Panc1 (cell line): ENCODE measurements at places on chromosomes 1 and 21.

- no peak for DNase-seq
Measured at GRCh38 chr1:74010206-74010605, 187.8 kb downstream of the LRRIQ3 start.

DNA sequence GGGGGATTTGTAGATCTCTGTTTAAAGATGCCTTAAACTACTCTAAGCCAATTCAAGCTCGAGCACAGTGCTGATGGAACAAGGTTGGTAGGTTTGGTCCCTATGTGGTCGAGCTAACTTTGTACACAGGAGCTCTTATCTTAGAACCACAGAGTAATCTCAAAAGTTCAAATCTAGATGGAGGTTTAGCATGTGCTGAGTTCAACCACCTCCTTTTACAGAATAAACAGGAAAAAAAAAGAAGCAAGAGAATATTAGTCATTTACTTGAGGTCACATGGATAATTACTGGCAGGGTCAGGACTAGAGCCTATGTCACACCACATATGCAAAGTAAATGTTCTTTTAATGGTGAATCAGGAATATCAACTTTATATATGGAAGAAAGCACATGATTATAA, 86.2 kb downstream of the DTL start:
- DNase-seq = no peak

DNA sequence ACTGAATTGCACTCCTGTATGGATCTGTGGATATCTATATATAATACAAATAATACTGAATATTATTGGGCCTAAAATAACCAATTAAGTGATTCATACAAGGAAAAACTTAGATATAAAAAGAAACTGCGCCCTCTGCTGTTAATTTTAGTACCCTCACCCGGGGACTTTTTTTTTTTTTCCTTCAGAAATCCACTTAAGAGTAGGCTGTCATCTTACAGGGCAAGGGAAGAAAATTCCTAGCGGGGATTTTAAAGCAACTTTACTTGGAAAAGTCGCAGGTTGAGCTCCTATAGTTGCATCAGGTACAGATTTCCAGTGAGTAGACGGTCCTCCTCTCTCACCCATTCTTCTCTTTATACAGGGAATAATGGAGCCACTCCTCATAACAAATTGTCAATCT, 1.3 kb downstream of the NTNG1 start:
- no peak for DNase-seq

GRCh38 chr1:151494741-151495281, 16.4 kb upstream of the CGN start:
- peak; percentile 61 for DNase-seq

GRCh38 chr21:15122241-15122640, 57.4 kb upstream of the NRIP1 start:
- DNase-seq = peak; percentile 7

GRCh38 chr21:18960306-18960705, 556.7 kb upstream of the TMPRSS15 start:
- no peak for DNase-seq

GRCh38 chr1:5727191-5727590, 265.0 kb downstream of the NPHP4 start:
- DNase-seq = no peak

DNA sequence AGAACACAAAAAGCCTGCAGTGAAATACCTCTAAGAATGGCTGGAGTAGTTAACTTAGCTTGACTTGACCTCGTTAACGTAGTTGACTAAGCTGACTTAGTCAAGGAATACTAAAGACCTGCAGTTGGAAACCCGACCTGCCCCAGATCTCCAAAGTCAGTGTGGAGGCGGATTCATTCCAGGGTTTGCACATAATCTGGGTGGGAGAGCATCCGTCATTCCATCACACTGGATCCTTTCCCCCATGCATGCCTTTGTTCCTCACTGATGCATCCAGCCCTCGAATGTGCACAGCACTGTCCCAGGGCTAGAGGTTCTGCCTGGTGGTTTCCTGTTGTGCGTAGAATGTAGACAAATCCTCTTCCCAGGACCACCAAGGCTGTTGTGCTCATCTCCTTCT, 76.4 kb downstream of the KCNN3 start:
- DNase-seq = no peak

DNA sequence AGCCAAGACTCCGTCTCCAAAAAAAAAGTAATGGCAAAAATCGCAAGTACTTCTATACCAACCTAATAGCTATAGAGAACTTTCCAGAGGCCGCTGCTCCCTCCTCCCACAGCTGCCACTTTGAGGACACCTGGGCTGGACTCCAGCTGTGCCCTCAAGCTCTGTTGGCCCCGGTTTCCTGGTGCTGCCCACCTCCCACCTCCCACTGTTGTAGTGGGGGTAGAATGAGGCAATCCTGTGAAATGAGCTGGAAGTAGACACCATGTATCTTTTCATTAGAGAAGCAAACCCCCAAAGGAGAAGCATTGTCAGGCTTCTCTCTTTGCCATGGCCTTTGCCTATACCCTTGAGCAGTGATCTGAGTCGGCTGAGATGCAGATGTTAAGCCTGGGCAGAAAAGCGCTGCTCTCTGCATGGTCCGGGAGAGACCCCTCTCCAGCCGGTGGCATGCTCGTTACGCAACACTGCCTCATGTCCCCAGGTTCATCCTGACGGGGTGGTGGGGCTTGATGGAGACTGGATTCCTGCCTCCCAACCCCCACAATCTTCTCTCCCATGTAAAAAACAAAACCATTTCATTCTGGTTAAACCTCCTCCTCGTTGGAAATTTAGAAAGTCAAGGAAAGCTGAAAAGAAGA, 39.7 kb downstream of the SIM2 start:
- no peak for DNase-seq

DNA sequence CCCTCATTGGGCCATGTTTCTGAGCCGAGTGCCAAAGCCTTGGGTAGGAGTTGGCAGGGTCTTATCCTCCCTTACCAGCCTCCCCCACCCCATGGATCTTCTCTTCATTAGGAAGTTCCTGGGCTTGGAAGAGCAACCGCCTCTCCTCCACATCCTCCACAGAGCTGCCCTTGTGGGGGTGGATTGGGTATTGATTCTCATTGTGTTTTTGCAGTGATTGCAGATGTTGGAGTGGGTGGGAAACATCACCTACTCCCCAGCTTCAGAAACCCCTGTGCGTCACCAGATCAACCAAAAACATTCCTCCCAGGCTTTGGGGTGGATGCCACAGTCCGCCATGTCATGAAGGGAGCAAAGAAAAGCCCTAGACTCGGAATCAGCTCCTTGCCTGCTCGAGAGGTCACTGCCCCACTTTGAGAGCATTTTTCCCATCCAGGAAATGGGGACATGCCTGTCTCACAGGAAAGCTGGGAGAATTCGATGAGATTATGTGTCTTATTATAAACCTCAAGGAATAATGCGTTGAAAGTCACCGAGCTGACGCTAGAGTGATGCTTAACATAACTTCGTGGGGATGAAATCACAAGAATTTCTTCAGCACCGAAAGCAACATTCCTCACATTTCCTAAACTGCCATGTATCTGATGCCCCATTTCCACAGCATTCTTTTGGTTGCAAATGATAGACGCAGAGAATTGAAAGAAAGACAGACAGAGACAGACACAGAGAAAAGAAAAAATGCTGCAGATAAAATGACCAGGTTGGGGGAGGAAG, 44.7 kb upstream of the ZBTB40 start:
- DNase-seq = no peak

DNA sequence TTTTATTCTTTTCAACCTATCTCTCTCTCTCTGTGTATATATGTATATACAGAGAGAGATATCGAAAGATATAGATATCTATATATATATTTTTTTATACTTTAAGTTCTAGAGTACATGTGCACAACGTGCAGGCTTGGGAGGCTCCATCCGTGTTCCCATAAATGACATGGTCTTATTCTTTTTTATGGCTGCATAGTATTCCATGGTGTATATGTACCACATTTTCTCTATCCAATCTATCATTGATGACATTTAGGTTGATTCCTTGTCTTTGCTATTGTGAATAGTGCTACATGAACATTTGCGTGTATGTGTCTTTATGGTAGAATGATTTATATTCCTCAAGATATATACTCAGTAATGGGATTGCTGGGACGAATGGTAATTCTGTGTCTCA, 55.2 kb upstream of the GPR88 start:
- DNase-seq = no peak

DNA sequence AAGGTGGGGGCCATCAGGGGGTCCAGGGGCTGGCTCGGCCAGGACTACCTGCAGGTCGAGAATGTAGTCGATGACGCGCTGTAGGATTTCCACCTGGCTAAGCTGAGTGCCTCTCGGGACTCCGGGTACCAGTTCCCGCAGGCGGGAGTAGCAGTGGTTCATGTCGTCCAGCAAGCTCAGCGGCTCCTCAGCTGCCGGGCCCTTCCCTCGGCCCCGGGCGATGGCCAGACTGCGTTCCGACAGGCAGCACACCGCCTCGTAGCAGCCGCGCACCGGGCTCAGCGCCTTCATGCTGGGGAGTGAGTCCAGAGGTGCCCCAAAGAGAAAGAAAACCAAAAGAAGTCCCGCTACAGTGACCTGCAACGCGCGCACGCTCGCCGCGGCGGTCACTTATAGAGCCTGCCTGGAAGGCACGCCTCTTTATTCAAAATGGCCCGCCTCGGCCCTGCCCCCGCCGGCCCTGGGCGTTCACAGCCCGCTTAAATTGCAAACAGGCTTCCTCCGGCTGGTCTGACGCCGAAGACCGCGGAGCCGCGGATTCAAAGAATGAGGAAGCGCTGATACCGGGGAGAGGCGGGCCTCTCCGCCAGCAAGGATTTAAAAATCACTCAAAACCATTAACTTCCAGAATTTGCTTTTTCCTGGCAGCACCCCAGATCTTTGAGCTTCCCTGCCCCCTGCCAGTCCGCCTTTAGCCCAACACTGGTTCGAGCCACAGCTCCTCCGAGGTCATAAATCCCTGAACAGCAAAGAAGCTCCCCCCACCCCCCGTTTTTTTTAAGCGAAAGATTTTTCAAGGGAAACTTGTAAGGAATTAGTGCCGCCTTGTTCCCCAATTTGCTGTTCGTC, at the start of gene ID3:
Gene ID3 (minus strand): TSS at position 366 of the 849 bp plus-strand sequence. CDS start 75 bp downstream, at position 291.
- DNase-seq = no peak

DNA sequence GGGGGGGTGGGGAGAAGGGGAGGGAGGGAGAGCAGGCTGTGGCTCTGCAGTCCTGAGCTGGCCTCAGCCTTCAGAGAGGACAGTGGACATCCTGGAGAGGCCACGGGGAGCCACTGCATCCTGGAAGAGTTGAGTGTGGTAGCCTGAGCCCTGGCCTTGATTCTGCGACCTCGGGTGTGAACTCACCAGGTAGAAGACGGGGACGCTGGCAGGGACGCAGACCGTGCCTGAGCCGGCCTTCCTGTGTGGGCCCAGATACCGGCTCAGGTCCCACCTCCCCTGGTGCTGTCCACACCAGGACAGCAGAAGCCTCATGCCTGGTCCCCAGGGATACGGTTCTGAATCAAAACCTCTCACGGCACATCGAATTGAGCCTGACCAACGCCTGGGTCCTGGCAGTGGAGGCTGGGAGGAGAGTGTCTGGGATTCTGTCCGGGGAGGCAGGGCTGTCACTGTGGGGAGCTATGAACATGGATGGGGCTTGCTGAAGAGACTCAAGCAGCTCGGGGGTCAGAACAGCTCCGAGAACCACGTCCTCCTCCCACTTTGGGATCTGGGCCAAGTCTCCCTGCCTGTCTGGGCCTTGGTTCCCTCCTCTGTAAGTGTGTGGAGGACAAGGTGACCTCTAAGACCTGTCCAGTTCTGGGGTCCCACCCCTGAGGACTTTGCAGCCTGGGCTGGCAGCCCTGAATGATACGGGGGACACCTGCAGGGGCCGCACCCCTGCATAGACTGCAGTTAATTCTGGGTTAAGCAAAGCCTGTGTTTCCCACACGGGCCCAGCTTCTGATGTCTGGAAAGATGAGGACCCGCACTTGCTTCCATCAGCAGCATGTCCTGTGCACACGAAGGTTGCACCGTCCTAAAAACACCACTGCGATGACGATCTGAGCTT, 30.4 kb downstream of the RRP1 start:
- no peak for DNase-seq

- DNase-seq = no peak
Measured at GRCh38 chr1:109805486-109806165, 41.9 kb upstream of the EPS8L3 start.

- no peak for DNase-seq
Measured at GRCh38 chr1:165426745-165427144, 18.2 kb downstream of the RXRG start.

GRCh38 chr1:45442272-45442671, 48.7 kb downstream of the TESK2 start:
- DNase-seq = no peak

DNA sequence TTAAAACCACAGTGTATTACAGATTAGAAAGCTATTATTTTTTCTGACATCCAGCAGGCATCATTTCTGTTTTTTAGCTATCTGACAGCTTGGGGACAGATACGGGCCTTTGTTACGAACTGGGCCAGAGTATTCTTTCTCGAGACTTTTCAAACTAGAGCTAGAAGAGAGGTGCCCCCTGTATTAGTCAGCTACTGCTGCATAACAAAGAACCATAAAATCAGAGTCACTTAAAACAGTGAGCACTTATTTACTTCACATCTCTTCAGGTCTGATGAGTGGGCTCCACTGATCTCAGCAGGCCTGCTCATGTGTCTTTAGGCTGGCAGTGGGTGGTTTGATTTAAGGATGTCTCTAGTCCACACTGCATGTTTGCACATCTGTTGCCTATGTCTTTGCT, 67.8 kb downstream of the BACH1 start:
- DNase-seq = no peak

- DNase-seq = no peak
Measured at GRCh38 chr1:9296850-9297249, 4.2 kb downstream of the SPSB1 start.

GRCh38 chr1:229339520-229339919, 3.3 kb downstream of the CCSAP start:
- no peak for DNase-seq

- peak; percentile 30 for DNase-seq
Measured at GRCh38 chr21:39125752-39126485, 57.3 kb downstream of the PSMG1 start.

GRCh38 chr21:21034036-21034435, 35.8 kb downstream of the NCAM2 start:
- DNase-seq = no peak

- DNase-seq = no peak
Measured at GRCh38 chr1:92465256-92465647, 21.5 kb downstream of the GFI1 start.

- DNase-seq = no peak
Measured at GRCh38 chr1:3685906-3686305, 33.6 kb downstream of the TP73 start.

DNA sequence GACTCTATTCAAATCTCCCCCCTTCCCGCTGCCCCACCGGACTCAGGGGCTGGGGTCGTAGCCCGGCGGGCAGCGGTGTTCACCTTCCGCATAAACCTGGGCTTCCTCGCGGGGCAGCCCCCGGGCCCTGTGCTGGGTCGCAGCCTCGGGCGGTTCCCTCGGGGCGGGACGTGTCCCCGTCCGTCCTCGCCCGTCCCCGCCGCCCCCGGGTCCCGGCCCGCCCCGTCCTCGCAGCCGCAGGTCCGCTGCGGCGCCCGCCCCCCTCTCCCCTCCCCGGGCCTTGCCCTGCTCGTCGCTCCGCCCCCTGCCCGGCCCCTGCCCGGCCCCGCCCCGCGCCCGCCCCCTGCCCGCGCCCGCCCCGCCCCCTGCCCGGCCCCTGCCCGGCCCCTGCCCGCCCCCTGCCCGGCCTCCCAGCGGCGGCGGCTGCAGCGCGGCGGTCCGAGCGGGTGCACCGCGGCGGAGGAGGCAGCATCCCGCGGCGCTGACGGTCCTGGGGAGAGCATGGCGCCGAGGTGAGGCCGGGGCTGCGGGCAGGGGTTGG, at the start of gene COL18A1:
Gene COL18A1 (plus strand): TSS at position 436 of the 541 bp plus-strand sequence. CDS start 66 bp downstream, at position 502.
- no peak for DNase-seq

GRCh38 chr1:8472668-8473067, 154.8 kb downstream of the SLC45A1 start:
- DNase-seq = no peak
